ENCODE measurements at places on chromosomes 2 and 18.
A peak's percentile ranks its signal among the peaks of the same experiment; 100 is the strongest.

DNA sequence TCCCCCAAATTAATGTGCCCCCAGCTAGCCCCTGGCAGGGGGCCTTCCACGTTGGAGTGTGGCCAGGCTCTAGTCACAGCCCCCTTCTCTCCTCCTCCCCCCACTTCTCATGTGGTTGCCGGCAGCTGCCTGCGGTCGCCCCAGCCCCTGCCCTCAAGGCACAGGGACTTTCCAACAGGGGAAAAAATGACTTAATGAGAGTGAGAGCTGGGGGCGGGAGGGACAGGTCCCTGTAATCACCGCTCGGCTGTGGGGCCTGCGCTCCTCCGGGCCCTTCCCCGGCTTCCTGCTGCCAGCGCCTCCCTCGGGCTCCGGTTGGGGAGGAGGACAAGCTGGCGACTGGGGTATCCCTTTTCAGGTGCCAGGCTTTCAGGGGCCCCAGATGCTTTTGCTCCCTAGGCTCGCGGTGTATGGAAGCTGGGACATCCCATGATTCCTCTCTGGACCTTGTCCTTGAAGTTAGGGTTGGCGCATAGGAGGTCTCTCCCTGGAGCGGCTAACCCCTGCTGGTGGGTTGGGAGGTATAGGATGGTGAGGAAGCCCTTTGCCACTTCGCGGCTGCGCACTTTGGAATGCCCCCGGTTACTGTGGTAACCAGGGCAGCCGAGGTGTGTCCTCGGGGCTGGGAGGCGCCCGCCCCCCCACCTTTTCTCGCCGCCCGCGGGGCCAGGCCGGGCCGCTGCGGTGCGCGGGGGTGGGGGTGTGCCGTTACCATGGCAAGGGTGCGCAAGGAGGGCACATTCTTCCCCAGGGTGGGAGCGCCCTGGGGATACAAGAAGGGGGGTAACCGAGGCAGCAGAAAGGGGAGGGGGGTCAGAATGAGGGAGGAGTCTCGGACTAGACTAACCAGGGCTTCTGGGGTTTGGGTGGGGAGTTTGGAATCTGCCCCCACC lies 16.1 kb downstream of the WNT10A start:
- DNase-seq: no peak

DNA sequence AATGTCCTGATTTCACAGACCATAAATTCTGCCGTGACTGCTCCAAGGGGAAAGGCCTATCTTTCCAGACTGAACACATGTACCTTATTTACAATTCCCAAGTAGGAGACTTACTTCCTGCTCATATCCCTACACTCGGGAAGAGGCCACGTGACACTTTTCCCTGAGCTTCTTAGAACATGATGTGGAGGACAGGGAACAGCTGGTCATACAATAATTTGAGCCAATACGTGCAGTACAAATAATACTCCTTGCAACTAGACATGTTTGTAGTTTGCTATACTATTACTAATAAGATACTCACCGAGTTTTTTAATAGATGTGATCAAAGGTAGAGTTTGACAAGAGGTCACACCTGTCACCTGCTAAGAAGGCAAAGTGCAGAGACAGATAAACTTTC lies 256.4 kb downstream of the SP3 start:
- DNase-seq: no peak

GRCh38 chr2:160293391-160294091 lies 93.5 kb upstream of the ITGB6 start:
- DNase-seq: peak; percentile 83

- DNase-seq: no peak
Observed at GRCh38 chr18:76350134-76351025, 144.7 kb downstream of the ZNF516 start.

- no peak for DNase-seq
Observed at GRCh38 chr2:6008726-6009125, 316.5 kb downstream of the SOX11 start.

- no peak for DNase-seq
Observed at GRCh38 chr2:161246281-161246680, 61.9 kb upstream of the PSMD14 start.

GRCh38 chr18:23137097-23137635 lies 1.9 kb downstream of the CABLES1 start:
- no peak for DNase-seq

- DNase-seq: no peak
Observed at GRCh38 chr18:50720325-50720674, 99.5 kb downstream of the MRO start.

GRCh38 chr2:223626716-223627115 lies 24.6 kb upstream of the SCG2 start:
- DNase-seq: peak; percentile 75

DNA sequence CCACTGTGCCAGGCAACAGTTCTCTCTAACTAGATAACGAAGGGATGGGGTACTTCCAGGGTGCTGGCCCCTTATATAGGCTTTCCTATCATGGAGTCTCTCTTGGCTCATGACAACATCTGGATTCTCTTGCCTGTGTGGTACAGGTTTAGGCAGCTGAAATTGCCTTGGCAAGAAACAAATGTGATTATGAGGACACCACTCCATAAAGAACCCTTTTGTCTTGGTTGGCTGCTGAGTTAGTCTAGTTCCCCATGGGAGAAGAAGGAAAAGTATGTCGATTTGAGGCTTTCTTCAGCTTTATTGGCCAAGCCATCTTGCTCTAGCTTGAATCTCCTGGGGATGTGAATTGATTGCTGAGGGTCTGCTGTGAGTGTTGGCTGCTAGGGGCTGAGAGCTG lies 76.3 kb upstream of the ZCCHC2 start:
- no peak for DNase-seq

DNA sequence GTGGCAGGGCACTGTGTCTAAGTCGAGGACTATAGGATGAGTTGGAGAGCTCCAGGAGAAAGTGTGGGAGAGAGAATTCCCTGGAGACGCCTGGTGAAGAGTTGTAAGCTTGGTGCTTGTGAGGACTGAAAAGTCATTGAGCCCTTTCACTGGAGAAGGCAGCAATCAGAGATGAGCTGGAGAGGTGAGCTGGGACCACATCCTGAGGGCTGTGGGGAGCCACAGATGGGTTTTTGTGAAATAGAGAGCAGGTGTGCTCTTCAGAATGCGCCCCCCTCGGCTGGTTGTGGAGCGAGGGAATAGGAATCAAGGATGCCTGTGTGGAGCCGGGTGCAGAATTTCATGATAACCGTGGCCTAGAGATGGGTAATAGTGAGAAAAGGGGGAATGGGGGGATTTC lies 224.3 kb downstream of the KLHL29 start:
- no peak for DNase-seq

GRCh38 chr2:232857158-232857563 lies 12.9 kb upstream of the SNORC start:
- DNase-seq: no peak

GRCh38 chr2:163266772-163267171 lies 428.2 kb upstream of the KCNH7 start:
- DNase-seq: peak; percentile 94

DNA sequence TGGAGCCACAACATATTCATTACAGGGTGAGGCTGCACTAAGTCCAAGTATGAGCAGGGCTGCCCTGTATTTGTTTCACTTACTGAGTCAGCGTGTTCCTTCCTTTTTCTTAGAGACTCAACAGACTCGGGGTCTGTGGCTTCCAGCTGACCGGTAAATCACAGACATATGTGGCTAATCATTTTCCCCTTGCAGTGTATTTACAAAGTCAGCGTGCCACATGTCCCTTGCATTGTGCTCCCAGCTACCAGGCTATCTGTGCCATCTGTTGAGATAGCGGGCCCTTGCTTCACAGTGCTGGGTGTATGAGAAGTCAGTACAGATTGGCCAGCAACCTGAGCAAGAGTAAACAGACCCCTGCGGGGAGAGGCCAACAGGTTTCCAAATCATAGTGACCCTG lies 254.3 kb downstream of the LRRTM1 start:
- no peak for DNase-seq

Measured in astrocyte of the spinal cord (primary cell).